A549 (cell line): ENCODE measurements at places on chromosomes 6 and 20.
A peak's percentile ranks its signal among the peaks of the same experiment; 100 is the strongest.

DNA sequence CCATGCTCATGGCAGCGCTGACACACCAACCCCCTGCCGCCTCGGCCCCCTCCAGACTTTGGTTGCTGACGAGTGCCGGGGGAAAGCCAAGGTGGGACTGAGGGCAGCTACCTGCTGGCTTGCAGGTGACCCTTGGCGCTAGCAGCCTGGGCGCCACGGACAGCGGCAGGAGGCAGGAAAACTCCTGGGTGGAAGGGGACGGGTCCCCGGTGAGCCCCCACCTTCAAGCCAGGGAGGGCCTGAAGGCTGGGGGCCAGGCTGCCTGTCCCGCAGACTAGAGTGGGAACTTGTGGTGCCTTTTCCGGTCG is 226.7 kb downstream of the OTOR start:
- DNase-seq, result no peak

DNA sequence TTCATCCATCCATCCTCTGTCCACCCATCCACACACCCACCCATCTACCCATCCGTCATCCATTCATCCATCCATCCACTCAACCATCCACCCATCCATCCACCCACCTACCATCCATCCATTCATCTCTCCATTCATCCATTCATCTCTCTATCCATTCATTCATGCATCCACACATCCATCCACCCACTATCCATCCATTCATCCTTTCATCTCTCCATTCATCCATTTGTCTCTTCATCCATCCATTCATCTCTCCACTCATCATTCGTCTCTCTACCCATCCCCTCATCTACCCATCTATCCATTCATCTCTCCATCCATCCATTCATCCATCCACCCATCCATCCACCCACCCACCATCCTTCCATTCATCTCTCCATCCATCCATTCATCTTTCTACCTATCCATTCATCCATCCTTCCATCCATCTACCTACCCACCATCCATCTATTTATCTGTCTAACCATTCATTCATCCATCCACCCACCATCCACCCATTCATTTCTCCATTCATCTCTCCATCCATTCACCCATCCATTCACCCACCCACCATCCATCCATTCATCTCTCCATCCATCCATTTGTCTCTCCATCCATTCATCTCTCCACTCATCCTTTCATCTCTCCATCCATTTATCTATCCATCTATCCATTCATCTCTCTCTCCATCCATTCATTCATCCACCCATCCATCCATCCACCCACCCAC is 275.4 kb downstream of the TAF4 start:
- no peak for DNase-seq

GRCh38 chr6:160284575-160284974 is 26.0 kb upstream of the SLC22A2 start:
- no peak for DNase-seq

GRCh38 chr6:149752600-149753373 is 3.2 kb downstream of the PCMT1 start:
- no peak for DNase-seq

- DNase-seq, result no peak
Observed at GRCh38 chr6:142507065-142507464, 205.3 kb downstream of the ADGRG6 start.

- no peak for DNase-seq
Observed at GRCh38 chr6:35141007-35141655, at the start of gene TCP11. Gene TCP11 (minus strand): TSS chr6:35141339. CDS start chr6:35140870, 469 bp downstream.

DNA sequence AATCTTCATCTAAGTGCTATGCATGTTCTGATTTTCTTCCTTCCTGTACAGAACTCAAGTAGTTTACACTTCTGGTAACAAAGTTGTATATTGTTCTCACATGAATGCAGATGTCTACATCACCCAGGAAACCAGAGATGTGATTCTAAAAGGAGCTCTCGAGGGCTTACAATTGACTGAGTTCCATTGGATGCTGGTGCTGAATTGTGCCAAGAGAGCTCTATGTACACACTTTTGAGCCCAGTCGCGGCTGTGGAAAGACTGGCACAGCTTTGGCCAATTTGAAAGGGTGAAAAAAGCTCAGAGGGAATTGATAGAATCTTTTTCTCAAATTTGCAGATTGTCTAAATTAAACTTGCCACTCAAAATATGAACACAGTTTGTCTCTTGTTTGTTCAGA is 340.7 kb downstream of the LMBRD1 start:
- no peak for DNase-seq

DNA sequence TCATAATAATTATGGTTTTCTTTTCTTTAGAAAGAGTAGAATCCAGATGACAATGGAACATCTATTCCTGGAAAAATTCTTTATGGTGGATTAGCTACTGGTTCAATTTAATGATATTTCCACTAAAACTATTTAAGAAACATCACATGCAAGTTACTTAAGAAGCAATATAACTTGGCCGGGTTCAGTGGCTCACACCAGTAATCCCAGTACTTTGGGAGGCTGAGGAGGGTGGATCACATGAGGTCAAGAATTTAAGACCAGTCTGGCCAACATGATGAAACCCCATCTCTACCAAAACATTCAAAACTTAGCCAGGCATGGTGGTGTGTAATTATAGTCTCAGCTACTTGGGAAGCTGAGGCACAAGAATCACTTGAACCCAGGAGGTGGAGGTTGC is 65.9 kb upstream of the SMLR1 start:
- DNase-seq, result no peak

GRCh38 chr6:116104636-116105035 is 4.0 kb downstream of the NT5DC1 start:
- DNase-seq, result no peak

- DNase-seq, result no peak
Observed at GRCh38 chr20:32697608-32698007, 23.9 kb upstream of the C20orf203 start.

DNA sequence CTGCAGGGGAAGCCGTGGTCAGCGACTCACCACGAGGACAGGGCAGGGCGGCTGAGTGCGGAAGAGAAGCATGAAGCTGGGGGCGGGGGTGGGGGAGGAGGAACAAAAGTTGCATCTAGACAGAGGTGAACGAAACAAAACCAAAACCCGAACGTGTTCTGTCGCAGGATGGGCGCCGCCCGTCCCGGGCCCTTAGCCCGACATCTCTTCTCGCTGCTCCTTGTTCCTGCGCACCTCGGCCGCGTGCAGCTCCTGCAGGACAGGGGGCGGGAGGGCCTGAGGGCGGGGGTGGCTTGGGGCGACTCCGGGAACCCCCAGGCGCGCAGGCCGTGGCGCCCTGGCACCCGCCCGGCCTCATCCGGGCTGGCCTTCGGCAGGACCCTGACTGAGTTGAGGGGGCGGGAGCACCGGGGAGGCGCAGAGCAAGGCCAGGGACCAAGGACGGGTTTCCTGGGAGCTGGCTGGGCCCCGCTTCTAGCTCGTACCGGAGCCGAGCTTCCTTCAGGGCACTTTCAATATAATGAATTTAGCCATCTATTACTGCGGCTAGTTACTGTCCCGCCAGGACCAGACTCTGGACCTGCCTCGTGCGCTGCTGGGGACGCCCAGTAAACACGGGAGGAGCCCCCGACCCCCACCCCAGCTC is 12.0 kb downstream of the STMN3 start:
- DNase-seq, result no peak

DNA sequence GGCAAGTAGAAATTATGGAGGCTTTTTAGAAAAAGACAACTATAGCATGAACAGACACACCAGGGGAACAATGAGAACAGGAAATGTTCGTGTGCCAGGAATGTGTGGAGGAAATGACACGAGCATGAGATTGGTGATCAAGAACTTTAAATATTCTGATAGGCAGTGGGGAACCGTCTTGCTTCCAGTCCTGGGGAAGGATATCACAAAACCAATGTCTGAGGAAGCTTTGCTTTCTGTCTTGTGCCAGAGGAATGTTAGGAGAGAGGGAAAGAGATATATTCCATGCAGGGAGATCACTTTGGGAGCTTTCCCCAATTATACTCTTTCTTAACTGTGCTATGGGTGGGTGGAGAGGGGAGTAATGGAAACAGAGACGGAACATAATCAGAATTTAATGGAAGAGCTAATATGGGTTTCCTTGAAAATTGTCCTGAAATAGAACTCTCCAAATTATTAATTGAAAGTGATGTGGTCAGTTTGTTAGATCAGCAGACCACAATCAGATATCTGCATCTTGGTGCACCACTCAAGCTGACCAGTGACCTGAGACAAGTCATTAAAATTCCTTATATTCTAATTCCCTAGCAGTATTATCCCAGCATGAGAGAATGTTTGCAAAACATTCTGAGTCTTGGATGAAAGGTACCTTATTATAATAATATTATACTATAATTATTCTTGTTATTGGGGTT is 178.2 kb downstream of the SOX4 start:
- no peak for DNase-seq

DNA sequence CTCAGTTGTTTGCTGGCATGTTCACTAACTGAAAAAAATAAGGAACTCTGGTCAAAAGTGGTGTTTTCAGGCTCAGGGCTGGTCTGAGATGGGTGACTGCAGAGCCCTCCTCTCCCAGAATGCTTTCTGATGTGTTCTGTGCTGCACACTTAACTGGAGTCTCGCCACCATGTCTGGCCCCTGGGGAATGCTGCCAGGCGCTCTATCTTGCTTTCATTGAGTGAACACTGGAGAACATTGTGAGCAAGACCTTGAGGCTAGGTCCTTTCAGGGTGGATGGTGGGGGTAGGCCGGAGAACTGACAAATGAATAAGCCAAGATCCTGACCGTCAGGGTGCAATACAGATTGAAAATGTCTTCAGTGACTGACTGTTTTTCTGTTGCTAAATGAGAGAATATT is 19.5 kb downstream of the PANK2 start:
- no peak for DNase-seq

- peak; percentile 69 for DNase-seq
Observed at GRCh38 chr6:27388293-27389197, at the start of gene ZNF391. Gene ZNF391 (plus strand): TSS chr6:27388759. CDS start chr6:27400371, 11,612 bp downstream.

GRCh38 chr20:34627458-34627857 is 49.4 kb downstream of the PIGU start:
- peak; percentile 42 for DNase-seq

- no peak for DNase-seq
Observed at GRCh38 chr20:23673209-23673608, 15.6 kb downstream of the CST4 start.

DNA sequence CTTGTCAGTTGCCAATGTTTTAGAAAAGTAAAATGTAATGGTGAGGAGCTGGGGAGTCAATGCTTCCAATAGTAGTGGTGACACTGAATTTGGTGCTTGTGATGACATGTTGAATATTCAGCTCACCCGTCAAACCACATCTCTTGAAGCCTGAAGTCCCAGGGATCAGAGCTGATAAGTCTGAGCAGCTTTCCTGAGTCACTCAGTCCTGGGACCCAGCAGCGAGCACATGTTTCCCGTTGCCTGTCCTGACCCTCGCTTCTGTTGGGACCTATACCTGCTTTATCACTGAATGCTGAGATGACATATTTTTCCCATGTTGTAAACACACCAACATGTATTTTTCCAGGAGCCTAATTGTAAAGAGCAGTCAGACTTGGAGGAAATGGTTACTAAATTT is 693.6 kb downstream of the QKI start:
- DNase-seq, result no peak

DNA sequence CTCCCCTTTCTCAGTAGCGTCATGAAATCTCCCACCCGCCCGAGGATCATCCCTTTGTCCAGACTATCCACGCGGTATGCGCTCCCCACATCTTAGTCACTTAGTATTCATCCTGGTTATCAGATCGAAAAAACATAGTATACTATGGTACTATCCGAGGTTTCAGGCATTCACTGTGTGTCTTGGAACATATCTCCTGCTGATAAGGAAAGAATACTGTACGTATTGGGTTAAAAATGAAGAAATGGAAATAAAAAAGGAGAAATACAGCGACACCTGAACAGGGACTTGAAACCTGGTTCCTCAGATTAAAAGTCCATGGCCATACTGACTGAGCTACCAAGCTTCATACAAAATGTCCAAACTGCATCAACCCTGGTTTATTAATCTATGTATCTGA is 14.0 kb downstream of the HMGN4 start:
- DNase-seq, result no peak

- DNase-seq, result no peak
Observed at GRCh38 chr6:139612135-139612465, 237.7 kb upstream of the CITED2 start.

- no peak for DNase-seq
Observed at GRCh38 chr6:158996856-158997255, 3.1 kb downstream of the RSPH3 start.

DNA sequence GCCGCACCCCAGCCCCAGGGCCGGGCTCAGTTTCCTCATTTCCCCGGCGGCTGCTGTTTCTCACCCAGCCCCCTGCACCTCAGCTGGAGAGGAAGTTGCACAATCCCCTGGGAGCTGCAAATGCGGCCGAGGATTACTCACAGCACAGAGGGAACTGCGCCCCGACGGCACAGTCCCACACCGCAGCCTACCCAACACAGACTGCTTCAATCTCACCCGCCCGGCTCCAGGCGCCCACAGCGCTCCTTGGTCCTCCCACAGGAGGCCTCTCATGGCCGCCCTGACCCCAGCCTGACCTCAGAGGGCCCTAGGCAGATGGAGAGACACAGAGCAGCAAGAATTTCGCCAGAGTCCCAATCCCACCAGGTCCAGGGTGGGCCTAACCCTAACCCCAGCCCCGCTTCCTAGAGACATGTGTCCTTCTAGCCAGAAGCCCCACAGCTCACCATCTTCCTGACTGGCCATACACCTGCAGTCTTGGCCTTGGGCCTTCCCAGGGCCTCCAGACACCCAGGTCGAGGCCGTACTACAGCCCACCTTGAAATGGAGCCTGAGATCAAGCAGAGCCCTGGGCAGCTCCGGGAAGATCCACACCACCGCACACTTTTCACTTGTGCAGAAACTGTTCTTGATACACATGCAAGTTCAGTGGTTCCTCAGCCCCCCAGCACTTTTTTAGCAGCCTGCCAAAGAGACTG is 11.7 kb downstream of the TFEB start:
- DNase-seq, result peak; percentile 63

- DNase-seq, result no peak
Observed at GRCh38 chr6:27428502-27428901, 39.9 kb downstream of the ZNF391 start.

DNA sequence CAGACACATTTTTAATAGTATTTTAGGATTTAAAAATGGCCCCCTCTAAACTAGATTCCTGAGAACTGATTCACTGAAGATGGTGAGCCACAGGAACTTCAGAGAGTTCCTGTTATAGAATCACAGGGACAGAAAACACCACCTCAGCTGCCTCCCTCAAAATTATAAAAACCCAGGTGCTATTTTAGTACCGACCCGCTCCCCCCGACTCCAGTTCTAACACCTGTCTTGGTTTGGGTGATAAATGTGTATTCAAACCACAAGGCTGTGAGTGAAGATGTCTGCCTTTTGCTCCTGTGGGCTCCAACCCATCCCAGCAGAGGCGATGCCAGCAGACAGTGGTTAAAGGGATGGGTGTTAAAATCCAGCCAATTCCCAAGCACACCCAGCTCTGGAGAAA is 127.4 kb upstream of the LY86 start:
- no peak for DNase-seq

GRCh38 chr20:1392443-1392692 is 486 bp downstream of the FKBP1A start:
- DNase-seq, result no peak

DNA sequence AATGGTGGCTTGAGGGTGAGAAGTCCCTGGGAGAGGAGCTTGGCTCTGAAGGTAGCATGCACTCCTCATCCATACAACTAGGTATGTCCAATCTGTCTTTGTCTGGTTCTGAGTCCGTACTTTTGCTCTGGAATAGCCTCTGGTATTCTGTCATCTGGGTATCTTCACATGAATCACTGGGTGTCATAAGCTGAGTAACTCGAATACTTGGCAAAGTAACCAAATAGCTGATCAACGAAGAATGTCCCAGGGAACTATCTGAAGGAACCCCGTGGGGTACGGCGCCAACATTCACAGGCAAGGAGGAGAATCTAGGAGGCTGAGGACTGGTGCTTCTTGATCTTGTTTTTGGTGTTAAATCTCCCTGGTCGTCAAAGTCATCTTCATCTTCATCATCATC is 184.8 kb downstream of the HIVEP2 start:
- no peak for DNase-seq
